Effector CD4-positive, alpha-beta T cell (primary cell): ENCODE measurements at places on chromosomes 2 and 18.

DNA sequence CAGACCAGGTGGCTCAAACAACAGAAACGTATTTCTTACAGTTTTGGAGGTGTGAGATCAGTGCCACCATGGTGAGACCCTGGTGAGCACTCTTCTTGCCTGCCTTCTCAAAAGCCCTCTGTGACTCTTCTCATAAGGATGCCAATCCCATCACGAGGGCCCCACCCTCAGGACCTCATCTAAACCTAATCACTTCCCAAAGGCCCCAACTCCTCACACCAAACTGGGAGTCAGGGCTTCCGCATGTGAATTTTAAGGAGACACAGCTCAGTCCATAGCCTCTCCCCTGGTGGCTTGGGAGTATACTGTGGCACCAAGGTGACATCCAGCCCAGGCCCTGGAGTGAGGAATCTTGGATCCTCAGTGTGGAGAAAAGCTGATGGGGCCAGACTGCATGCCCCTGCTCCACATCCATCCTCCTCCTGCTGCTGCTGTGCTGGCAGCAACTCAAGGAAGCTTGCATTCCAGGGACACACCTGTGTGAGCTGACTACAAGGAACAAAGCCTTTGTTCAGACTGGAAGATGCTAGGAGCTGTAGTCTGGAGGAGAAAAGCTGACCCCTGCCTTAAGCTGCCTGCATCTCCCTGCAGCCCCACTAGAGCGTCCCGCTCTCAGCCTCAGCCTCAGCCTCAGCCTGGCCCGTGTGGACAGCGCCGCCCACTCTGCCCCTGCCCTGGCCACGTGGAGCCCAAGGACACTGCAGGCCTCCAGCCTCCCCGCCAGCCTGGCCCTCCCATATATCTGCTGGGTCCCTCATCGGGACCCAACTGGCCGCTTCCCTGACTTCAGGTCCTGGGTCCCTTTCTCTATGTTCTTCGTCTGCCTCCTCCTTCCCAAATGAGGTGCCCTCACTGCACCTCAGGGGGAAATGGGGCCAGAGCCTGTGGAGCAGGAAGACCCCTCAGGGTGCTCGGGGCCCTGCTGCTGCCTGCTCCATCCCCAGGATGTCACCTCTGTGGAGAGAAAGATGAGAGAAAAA is 87.8 kb upstream of the RAB6C start:
- no peak for DNase-seq

DNA sequence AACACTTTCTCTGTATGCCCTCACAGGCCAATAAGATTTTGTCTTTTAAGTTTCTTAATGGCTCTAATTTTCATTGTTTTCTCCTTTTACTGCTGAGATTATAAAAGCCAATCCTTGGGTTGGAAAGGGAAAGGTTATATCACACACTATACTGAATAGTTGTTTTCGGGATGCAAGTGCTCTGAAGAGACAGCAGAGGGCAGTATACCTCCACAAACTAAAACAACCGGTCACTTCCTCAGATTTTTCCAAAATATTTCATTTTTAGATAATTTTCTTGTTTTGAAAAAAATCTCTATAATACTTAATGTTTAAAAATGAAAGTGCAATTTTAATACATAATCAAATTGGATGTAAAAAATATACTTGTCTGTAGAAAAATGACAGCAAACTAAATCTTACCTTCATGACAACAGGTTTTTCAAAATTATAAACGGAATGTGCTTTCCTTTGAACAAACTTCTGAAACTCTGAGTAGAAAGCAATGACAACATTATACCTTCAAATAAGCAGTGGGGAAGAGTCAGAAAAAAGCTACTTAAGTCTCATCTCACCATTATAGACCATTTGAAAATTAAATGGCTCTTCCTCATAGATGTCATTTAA is 82.7 kb downstream of the ORC4 start:
- DNase-seq = no peak

- DNase-seq = no peak
Observed at GRCh38 chr2:3076848-3077642, 300.6 kb downstream of the EIPR1 start.

GRCh38 chr18:6021306-6022073 is 126.2 kb upstream of the TMEM200C start:
- DNase-seq = no peak

DNA sequence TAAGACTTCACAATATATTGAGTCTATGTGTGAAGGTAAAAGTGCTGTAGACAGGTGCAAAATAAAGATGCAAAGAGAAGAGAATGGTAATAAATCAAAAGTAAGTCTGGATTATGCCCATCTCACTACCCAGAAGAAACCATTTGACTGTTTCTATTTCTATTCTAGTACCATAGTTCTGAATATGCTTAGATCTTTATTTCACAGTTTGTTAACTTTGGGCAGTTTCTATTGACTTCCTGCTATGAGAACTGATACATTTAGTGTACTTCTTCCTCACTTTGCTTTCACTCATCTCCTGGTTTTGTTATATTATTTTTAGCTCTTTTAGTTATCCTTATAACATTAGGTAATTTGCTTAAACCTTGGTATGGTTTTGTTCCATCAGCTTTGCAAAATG is 94.9 kb downstream of the HS1BP3 start:
- DNase-seq = no peak

DNA sequence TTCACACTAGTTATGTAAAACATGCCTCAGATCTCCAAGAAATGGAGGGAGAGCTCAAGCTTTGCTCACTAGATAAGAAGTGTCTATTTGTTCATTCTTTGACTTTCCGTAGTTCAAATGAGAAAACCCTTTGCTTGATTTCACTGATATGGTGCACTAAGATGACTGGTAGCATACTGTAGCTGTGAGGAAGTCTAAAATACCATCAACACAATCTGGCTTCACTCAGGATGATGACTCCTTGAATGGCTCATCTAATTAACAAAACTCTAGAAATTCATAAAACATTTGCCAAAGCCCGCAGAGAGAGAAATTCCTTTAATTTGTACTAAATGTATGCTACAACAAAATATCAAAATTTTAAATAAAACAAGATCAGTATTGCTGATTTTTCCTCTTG is 152.8 kb upstream of the STK17B start:
- no peak for DNase-seq
